ENCODE measurements at places on chromosomes 6 and 20. TPM values are rescaled to one million over a fixed set of nuclear protein-coding genes. Genes with fewer than 3 reads are reported as not detected.

GRCh38 chr6:119348748-119349360 lies 707 bp downstream of the MAN1A1 start:
- no peak for DNase-seq

DNA sequence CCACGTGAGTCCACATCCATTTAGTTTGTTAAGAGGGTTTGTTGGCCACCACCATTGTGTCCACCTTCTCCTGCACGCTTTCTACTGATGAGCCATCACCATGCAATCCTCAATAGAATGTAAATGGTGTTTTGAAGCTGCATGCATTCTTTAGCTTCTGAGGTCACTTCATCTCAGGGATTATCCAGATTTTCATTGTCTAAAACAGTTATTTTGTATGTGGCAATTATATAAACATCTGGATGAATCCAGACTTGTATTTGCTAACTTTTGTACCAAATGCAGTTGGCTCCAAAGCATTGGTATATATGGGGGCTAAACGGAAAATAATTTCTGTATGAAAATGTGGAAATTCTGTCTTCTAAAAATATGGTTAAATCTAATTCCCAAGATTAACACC lies 231.2 kb upstream of the ARID1B start:
- DNase-seq, result no peak

DNA sequence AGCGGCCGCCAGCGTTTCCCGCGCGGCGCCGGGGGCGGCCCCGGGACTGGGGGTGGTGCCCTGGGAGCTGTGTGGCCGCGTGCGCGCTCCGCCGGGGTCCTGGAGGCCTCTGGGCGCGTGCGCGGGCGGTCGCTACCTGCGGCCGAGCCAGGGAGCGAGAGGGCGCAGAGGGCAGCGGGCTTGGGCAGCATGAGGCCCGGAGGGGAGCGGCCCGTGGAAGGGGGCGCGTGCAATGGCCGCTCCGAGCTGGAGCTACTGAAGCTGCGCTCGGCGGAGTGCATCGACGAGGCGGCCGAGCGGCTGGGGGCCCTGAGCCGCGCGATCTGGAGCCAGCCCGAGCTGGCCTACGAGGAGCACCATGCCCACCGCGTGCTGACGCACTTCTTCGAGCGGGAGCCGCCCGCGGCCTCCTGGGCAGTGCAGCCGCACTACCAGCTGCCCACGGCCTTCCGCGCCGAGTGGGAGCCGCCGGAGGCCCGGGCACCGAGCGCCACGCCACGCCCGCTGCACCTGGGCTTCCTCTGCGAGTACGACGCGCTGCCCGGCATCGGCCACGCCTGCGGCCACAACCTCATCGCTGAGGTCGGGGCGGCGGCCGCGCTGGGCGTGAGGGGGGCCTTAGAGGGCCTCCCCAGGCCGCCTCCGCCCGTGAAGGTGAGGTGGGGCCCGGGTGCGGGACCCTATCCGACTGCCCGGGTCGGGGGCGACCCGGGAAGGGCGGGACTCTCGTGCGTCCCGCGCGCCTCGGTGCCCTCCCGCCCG lies at the start of gene PM20D2:
Gene PM20D2, plus strand, starts transcription at position 100 of the 762 bp plus-strand sequence. Its CDS starts 90 bp downstream, at position 190.
- peak; percentile 74 for DNase-seq

DNA sequence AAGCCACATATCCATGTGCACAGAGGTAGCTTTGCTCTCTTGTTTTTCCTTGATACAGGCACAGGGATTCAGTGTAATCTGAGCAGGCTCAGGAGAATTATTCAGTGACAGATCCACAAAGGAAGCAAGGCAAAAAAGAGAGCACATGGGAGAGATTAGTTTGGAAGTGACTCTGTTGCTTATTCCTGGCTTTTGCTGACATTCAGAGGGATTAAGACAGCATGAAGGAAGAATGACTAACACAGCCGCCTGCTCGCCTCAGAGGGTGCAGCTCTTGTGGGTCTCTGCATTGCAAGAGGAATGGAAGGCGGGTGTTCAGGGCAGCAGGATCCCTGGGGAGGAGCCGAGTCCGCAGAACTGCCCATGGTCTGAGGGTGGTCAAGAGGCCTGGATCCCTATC lies 203.4 kb upstream of the KCNQ5 start:
- DNase-seq, result no peak

DNA sequence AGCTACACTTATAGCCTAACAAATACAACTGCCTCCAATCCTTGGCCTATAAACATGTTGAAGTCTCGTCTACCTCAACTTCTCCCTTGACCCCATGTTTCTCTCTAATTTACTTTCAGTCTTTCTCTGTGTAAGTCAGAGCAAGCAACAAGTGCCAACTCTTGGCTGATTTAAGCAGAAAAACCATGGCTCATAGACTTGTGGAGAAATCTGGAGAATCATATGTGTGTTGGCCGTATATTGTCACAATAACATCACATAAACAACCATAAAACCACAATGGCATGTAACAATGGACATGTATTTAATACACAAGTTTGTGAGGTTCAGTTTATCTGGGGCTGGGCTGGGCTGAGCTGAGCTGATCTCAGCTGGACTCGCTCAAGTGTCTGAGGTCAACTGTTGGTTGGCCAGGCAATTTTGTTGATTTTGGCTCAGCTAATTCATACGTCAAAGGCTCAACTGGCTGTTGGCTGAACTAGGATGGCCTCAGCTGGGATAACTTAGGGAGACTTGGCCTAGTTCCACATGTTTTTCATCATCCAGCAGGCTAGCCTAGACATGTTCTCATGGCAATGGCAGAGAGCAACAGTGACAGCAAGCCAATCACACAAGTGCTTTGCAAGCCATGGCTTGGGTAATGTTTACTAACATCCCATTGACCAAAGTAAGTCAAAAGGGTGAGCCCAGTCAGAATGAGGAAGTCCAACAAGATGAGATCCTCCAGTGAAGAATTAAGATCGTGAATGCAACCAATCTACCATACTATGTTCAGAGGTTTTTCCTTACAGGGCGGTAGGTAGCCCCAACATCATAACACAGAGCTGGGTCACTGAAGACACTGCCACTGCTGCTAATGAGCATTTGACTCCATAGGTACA lies 12.9 kb upstream of the TBC1D22B start:
- DNase-seq, result peak; percentile 62

- DNase-seq, result no peak
Measured at GRCh38 chr6:35698858-35699257, 10.1 kb upstream of the FKBP5 start.

DNA sequence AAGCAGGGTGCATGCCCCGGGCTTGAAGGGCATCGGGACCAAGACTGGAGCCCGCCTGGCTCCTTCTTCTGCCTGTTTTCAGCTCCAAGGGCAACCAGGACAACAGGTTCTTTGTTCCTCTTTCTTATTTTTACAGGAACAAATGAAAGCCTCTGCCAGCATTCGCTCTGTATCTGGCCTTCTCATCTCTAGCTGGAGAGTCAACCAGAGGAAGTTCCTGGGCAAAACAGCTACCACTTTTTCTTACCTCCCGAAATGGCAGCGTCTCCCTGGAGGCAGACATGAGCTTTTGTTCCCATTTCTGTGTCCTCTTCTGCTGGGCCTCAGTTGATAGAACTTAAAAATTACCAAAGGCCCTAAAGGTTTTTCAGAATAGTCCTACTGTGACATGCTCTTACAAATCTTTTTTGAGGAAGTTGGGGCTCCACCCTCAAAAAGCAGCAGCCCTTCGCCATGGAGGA lies 74.1 kb upstream of the NAA20 start:
- no peak for DNase-seq

GRCh38 chr6:69866770-69867638 lies 648 bp downstream of the COL19A1 start:
- DNase-seq, result peak; percentile 64

DNA sequence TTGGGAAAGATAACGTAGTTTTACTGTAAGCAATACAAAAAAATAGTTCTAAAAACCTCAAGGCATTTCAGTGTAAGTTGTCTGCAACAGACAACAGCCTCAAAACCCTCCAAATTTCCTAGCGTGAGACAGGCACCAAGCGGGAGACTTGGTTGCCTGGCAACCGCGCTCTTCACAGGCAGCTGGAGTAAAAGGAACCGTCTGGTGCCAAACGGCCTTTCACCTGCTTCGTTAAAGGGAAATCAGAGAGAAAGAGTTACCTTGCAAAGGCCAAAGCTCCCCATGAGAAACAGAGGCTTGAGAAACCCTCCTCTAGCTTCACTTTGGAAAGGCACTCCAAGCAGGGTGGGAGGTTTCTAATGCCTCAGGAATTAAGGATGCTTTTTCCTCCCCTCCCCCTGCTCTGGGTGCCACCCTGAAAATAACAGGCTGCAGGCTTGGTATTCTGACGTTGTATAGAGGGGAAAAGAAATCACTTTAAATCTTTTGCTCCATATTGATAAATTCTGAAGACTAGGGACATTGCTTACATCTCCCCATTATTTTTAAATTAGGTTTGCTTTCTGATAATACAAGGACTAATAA lies 129.7 kb upstream of the UFL1 start:
- DNase-seq, result no peak

DNA sequence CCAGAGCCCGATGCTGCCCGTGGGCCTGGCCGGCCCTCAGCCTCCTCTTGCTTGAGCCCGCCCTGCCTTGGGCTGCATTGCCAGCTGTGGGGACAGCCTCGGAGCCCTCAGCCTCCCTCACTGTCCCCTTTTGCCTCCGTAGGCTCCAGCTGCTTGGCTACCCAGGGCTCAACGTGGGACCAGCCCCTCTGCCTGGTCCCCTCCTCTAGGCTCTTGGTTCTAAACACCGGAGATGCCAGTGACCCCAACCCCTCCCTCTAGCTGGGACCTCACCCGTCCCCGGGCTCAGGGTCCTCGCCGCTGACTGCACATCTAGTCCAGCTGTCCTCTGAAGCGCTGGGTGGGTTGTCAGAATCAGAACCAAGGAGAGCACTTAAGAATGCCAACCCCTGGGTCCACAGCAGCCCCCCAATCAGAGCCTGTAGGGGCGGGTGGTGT lies 345.2 kb downstream of the ZFAND3 start:
- no peak for DNase-seq

DNA sequence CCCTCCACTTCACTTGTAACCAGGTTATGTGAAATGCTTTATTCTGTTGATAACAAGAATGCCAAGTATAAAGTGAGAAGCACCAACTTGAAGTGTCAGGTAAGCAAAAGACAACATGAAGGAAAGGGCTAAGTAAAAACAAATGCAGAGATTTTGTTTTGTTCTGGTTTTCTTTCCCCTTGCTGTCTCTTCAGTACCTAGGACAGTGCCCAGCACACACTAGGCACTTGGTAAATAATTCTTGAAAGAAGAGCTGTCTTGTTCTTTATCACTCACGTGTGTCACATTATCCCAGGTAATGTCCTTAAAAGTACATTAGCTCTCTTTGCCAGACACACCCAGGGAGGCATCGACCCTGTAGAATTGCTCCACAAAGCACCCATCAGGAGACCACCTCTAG lies 350.0 kb upstream of the IRAK1BP1 start:
- DNase-seq, result no peak

DNA sequence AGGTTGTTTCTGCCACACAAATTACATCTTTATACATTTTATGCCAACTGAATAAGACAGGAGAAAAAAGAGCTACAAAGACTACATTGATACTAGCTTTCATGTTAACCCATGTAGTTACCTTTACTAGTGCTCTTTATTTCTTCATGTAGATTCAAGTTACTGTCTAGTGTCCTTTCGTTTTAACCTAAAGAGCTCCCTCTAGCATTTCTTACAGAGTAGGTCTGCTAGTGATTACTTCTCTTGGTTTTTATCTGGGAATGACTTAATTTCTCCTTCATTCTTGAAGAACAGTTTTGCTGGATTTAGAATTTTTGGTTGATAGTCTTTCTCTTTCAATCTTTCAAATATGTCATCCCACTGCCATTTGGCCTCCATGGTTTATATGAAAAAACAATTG lies 21.2 kb upstream of the NOP56 start:
- DNase-seq, result no peak

DNA sequence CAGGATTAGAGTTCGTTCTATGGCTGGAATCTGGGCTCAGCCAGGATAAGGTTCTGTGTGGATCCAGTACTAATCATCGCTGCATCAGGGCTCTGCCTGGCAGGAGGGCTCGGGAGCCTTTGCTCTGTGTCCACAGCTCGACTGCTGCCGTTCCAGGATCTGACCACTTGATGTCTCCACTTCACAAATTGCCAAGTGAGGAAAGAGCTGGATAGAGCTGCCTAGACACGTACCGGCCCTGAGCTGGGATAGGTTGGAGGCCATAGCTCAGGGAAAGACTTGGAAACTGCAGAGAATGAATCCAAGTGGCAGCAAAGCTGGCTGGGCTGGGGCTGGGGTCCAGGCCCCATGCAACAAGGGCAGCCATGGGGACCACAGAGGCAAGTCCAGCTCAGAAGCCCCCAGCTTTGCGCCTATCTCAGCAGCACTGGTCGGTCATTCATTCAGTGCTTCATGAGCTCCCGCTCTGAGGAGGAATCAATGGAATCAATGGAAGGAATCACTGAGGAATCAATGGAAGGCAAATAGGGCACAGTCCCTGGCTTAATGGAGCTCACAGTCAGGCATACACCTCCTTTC lies 38.0 kb upstream of the TOP1 start:
- peak; percentile 74 for DNase-seq

DNA sequence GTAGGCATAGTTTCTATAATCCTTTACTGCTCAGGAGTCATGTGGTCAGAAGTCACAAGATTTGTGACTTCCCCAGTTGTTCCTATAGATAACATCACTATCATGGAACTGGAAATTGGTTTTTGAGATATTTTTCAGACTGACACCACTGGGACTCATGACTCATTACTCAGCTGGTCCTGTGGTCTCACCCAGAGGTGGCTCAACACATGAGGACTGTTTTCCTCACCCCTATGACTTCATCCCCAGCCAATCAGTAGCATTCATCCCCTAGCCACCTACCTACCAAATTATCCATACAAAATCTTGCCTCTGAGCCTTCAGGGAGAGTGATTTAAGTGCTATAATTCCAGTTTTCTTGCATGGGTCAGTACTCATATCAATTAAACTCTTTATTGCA lies 1217.7 kb downstream of the EPHA7 start:
- DNase-seq, result no peak

DNA sequence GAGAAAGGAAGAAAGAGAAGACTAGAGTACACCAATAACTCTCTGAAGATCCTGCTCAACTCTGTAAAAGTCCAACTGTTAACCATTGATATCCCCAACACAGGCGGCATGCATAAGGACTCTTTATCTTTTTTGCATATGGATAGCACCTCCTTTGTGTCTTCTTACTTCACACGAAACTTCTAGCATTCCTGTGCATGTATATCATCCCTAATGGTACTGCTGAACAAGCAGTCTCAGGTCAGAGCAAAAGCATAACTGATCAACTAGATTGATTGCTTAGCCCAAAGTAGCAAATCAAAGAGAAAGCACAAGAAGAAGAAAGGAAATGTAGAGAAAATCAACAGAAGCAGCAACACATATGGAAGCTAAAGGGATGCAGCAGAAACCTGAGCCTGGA lies 234.4 kb downstream of the SYNE1 start:
- no peak for DNase-seq

Gene RIPOR3
- total RNA-seq, result 4.8 TPM

Gene SRSF12
- 0.71 TPM for total RNA-seq

Gene ZNF391
- total RNA-seq, result 0.81 TPM

All from psoas muscle (tissue), 8 donors.